Activated CD4-positive, alpha-beta T cell treated with anti-CD3 and anti-CD28 coated beads for 1 hour (primary cell): ENCODE measurements at places on chromosomes 16 and 17.

GRCh38 chr17:6346156-6346786 is 88.7 kb downstream of the AIPL1 start:
- no peak for DNase-seq

DNA sequence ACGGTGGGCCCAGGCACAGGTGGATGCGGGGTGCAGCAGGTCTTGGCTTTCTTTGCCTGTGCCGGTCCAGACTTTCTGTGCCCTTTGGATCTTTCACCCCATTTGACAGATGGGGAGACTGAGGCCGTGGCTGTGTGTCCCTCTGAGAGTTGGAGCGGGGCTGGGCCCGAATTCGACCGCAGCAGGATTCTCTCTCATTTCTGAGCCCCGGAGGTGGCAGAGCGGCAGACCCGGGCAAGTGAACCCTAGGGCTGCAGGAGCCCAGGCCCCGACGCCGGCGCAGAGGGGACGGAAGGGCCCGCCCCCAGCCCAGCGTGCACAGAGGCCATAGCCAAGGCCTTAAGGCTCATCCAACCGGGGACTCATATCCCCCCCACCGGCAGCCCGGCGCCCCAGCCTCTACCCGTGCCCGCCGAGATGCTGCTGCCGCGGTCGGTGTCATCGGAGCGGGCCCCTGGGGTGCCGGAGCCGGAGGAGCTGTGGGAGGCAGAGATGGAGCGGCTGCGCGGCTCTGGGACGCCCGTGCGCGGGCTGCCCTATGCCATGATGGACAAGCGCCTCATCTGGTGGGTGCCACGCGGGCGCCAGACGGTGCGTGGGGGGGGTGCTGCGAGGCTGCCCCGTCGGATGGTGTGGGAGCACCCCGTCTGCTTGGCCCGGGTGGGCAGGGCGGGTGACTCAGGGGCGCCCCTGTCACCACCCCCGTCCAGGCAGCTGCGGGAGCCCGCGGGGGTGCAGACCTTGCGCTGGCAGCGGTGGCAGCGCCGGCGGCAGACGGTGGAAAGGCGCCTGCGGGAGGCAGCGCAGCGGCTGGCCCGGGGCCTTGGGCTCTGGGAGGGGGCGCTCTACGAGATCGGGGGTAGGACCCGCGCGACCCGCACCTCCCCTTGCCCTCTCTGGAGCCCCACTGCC is 857 bp downstream of the TMC8 start:
- no peak for DNase-seq

DNA sequence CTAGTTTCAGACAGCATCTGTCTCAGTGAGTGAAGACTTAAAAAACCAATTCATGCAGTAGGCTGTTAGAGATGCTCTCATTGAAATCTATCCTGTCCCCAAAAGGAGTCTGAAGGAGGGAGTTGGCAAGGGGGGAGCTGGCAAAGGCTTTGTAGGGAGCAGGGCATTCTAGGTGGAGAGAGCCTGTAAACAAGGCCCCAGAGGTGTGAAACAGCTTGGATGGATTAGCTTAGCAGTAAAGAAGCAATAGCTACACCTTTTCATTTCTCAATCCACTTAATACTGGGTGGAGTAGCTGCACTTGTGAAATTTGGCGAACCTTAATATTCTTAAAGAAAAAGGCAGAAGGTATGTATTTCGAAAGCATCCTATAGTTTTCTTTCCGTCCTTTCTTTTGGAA is 61.8 kb downstream of the KSR1 start:
- DNase-seq = no peak

GRCh38 chr16:72467157-72467759 is 295.3 kb upstream of the PMFBP1 start:
- no peak for DNase-seq

GRCh38 chr16:53922807-53923571 is 219.0 kb downstream of the FTO start:
- DNase-seq = no peak

DNA sequence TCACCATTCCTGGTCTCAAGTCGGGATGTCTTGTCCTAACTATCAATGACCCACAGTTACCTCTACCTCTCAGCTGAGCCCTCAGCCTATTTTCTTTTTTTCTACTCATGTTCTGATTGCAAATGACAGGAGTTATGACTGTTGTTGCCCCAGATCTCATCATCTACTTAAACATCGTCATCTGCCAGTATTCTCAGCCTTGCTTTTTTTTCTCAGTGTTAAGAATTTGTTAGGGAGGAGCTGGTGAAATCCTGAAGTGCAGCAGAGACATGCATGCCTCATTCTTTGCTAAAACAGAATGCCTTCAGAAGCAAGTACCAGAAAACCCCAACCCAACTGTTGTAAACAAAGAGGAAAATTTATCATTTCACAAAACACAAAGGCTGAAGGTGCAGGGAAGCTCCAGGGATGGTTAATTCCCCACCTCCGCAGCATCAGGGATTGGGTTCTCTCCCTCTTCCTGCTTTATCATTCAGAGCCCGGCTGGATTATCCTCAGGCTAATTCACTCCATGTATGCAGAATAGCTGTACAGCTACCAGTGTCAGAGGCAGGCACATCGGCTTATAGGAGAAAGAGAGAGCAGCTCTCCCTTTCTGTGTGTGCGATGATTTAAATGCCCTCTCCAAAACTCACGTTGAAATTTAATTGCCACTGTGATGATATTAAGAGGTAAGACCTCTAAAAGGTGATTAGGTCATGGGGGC is 540.8 kb upstream of the HSBP1 start:
- no peak for DNase-seq

GRCh38 chr16:50537533-50538290 is 10.5 kb upstream of the NKD1 start:
- DNase-seq = no peak

DNA sequence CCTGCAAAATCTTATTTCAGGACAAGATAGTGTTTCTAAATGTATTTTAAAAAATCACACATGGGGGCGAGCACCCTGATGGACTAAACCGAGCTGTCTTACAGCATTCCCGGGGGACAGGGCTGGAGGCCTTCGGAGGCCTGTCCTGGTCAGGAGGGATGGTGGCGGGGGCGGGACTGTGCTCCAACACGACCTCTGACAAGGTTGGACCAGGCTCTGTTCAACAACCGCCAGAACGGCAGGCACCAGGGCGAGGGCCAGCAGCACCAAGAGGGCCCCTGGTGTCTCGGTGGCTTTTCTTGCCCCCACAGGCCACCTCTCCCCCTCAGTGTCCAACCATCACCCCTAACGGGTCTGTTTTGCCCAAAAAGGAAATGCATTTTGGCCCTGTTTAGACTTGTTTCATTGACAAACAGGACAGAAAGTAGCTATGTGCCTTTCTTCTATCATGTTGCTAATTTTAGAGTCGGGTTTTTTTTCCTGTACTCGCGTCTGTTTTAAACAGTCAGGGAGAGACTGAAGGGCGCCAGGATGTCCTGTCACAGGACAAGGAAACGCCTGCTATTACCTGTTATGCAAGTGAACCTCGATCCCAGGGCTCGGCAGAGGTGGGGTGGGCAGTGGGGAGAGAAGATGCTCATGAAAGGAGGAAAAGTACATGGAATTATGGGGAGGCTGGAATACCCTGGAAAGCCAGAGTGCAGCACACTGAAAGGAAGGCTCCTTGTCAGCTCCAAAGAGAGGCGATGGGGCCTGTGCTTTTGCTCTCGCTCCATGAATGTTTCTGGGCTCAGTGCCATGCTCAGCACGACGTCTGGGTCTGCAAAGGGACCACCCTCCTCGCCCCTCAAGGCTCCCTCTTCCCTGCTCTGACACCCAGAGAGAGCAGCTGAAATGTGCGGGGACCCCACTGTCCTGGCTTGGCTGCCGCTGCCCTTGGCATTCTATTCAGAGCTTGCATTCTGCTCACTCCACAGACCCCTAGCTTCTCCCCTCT is 11.9 kb downstream of the TMEM204 start:
- DNase-seq = no peak

GRCh38 chr17:80761110-80761871 is 216.7 kb downstream of the RPTOR start:
- DNase-seq = peak; percentile 70

GRCh38 chr16:49278944-49279725 is 2.5 kb downstream of the CBLN1 start:
- DNase-seq = no peak

GRCh38 chr17:66514227-66514806 is 211.9 kb downstream of the PRKCA start:
- DNase-seq = no peak

DNA sequence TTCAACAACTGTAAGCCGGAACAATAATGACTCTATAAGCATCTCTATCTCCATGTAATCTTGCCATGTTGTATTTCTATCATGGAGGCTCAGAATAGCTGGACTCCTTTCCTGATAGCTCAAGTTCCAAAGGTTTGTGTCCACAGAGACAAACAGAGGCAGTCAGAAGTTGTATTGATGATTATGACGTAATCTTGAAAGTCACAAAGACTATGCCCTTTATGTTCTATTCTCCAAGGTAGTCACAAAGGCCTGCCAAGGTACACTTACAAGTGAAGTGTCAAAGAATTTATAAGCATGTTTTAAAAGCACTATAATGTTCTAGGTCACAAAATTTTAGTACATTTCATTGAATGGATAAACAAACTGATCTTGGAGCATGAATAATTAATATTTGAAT is 542.2 kb downstream of the CDH11 start:
- no peak for DNase-seq

DNA sequence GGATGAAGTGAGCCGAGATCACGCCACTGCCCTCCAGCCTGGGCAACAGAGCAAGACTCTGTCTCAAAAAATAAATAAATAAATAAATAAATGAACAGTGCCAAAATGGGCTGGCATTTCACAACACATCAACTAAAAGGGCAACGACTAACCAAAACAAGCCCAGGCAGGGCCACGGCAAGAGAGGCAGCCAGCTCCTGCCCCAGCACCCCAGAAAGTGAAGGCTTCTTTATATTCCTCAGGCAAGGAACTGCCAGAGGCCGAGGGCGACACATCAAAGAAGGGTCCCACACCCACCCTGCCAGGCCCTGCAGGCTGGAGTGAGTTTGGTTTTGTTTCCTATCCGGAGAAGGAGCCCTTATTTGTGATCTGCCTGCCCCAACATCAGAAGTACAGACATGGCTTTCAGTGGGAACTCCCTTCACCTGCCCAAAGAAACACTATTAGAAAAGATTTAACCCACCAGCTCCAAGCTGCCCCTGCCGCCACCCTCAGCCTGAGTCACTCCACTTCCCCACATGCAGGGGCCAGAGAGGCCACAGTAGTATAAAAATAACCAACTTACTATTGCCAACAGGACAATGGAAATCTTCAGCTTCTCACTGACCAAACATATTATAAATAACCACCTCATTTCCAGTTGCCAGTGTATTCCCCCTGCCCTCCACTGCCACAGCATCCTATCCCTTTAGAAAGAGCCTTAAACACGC is 8.0 kb downstream of the FBXO31 start:
- no peak for DNase-seq

GRCh38 chr16:8900343-8900742 is 18.2 kb downstream of the LITAFD start:
- DNase-seq = no peak

DNA sequence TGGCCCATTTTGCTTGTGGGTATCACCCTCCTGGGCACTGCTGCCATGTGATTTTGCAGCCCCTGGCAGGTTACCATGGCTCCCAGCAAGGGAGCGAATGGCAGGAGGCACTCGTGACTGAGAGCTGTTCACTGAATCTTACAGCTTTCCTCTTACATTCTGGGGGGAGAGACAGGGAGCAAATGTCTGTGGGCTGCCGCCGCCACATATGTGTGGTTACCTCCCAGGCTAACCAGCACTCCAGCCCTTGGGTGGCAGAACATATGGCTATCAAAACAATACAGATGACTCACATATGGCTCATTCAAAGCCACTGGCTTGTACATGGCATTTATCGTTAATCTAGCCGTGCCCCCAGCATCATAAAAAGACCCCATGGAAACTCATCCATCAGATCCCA is 19.8 kb downstream of the GTF3C1 start:
- DNase-seq = no peak

DNA sequence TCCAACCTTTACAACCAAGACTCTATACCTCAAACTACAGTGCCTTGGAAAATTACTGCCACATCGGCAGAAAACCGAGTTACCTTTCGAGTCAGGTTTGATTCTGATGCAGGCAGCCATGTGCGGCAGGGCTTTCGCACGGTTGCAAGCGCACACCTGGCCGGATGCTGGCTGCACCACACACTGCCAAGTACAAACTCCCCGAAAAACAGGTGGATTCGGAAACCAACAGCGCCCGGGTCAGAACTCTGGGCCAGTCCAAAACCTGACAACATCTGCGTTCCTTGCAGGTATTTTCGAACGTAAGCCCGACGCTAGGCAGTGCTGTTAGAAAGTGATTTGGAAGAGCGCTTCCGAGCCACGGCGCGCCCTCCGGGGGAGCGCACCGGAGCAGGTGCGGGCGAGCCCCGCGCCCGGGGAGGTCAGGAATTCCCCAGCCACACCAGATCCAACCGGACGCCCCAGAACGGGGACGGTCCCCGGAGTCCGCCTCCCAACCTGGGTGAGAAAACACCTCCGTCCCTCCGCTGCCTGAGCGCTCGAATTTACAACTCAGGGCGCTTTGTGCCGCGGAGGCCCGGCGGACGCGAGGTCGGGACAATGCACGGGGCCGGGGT is 1.2 kb downstream of the USP7 start:
- DNase-seq = peak; percentile 31

DNA sequence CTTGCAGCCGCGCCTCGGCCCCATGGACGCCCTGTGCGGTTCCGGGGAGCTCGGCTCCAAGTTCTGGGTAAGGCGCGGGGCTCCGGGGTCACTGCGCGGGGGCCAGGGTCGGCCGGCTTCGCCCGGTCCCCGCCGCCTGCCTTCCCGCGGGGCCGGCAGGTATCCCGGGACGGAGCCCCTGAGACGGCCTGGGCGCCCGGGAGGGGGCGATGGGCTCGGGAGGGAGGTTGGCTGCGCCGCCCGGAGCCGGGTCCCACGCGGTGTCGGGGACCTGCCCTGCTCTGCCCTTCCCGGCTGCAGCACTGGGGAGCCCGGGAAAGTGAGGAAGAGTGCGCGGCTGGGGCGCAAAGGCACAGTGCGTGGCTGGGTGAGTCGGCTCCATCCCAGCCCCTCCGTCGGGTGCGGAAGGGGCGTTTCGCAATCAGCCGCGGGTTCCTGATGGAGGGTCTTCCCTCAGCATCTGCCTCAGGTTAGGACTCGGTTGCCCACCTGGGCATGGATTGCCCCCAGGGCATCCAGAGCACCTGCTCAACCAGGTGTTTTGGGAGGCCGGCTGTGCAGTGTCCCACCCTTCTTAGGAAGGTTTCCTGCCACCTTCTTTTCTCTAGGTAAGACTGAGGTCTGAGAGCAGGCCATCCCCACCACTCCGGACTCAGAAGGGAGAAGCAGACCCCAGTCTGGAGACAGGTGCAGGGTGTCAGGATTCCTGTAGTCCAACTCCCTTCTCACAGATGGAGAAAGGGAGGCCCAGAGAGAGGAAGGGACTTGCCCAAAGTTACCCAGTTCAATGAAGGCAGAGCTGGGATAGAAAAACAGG is 442 bp downstream of the ABCC3 start:
- no peak for DNase-seq

- no peak for DNase-seq
These were observed 8.7 kb upstream of the CPD start for GRCh38 chr17:30369995-30370394.

GRCh38 chr17:37273409-37274051 is 102.3 kb upstream of the C17orf78 start:
- no peak for DNase-seq

GRCh38 chr17:78484271-78485246 is 92.6 kb downstream of the DNAH17 start:
- peak; percentile 35 for DNase-seq
